Chondrocyte (in vitro differentiated cells): ENCODE measurements at places on chromosomes 6 and 20. TPM values are rescaled to one million over a fixed set of nuclear protein-coding genes. Genes with fewer than 3 reads are reported as not detected.

- DNase-seq: no peak
Measured at GRCh38 chr6:3592371-3592941, 135.6 kb upstream of the SLC22A23 start.

- DNase-seq: no peak
Measured at GRCh38 chr6:155440398-155441111, 15.1 kb downstream of the NOX3 start.

SMIM26 gene
- total RNA-seq: 37.9 to 47.7 TPM (median 39.6 TPM) in 3 replicates

DNA sequence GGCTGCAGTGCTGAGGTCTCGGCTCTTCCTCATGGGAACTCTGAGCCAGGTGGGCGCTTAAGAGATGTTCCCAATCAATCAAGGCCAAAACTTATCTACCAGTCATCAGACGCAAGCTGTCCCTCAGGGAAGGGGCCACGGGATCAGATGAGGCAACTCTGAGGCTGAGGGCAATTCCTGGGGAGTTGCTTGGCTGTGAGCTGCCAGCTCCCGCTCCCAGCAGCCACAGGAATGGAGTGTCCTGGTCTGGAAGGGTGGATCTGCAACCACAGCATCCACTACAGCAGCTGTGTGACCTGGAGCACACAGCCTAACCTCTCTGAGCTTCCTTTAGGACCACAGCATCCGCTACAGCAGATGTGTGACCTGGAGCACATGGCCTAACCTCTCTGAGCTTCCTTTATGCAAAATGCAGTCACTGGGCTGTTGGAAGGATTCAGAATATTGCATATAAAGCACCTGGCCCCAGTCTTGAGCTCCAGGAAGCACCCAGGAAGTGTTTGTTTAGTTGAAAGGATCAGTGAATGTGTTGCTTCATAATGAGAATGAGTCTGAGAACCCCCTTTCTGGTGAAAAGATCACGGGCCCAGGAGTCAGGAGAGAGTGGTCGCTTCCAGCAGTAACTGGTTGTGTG, 60.9 kb downstream of the TFAP2C start:
- DNase-seq: no peak

SOD2 gene
- 57.1 to 87.3 TPM (median 61.5 TPM) in 3 replicates for total RNA-seq
